ENCODE measurements at places on chromosomes 1 and 21. TPM values are rescaled to one million over a fixed set of nuclear protein-coding genes. Genes with fewer than 3 reads are reported as not detected.

- H3K27ac ChIP-seq, result no peak overlapping the region
- no peak for DNase-seq
- no peaks in the 10 kb centered on the region for H3K4me1 ChIP-seq
- no peak overlapping the region for H3K4me3 ChIP-seq
- no peaks in the 10 kb centered on the region for H3K27me3 ChIP-seq
Observed at GRCh38 chr1:73736125-73736524, 461.9 kb downstream of the LRRIQ3 start.

DNA sequence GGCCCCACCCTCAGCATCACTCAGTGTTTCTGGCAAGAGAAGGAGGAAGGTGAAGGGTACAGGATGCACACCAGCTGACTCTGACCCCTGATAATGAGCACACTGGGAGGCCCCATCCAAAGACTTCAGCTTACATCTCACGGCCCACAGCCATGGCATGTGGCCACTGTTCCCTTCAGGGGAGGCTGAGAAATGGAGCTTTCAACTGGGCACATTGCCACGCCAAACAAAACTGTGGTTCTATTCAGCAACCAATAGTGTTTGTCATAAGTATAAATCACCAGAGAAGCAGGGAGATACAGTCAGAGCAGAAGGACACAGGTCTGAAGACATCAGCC is 12.7 kb upstream of the TRAF3IP3 start:
- peak; percentile 31 for DNase-seq
- no peak overlapping the region for H3K4me3 ChIP-seq
- no peaks in the 10 kb centered on the region for H3K27me3 ChIP-seq
- no peaks in the 10 kb centered on the region for H3K36me3 ChIP-seq

DNA sequence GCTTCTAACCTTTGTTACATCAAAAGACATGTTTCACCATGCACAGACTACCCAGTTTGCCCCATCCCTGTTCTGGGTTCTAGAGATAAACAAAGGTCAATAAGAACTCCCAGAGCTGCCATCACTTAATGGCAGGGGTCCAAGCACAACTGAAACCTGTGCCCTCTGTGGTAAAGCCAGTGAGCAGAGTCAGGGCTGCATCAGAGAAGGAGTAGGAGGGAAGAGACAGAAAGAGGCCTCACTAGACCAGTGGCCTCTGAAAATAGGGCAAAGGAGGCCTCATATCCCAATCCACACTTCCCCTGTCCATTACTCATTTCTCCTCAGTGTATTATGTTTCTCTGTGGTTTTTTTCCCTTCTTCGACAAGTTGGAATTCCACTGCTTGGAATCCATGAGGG is 10.2 kb downstream of the ATP1A2 start:
- no peak overlapping the region for H3K4me3 ChIP-seq
- H3K27me3 ChIP-seq, result no peaks in the 10 kb centered on the region
- no peak overlapping the region for H3K27ac ChIP-seq

- peaks cover 3% of the 10 kb centered on the region for H3K27me3 ChIP-seq
- DNase-seq, result no peak
- no peak overlapping the region for H3K27ac ChIP-seq
- H3K4me3 ChIP-seq, result no peak overlapping the region
- H3K4me1 ChIP-seq, result no peaks in the 10 kb centered on the region
- H3K36me3 ChIP-seq, result no peaks in the 10 kb centered on the region
Observed at GRCh38 chr1:214934045-214934444, 148.5 kb upstream of the KCNK2 start.

GRCh38 chr1:234529950-234530237 is 50.9 kb upstream of the TARBP1 start:
- H3K27me3 ChIP-seq, result no peaks in the 10 kb centered on the region
- H3K4me1 ChIP-seq, result peaks cover 5% of the 10 kb centered on the region
- H3K27ac ChIP-seq, result no peak overlapping the region
- no peak overlapping the region for H3K4me3 ChIP-seq
- DNase-seq, result no peak

- DNase-seq, result no peak
- no peak overlapping the region for H3K4me3 ChIP-seq
- no peak overlapping the region for H3K27ac ChIP-seq
- no peaks in the 10 kb centered on the region for H3K4me1 ChIP-seq
Observed at GRCh38 chr1:189597083-189597482, 880.6 kb downstream of the BRINP3 start.

The ANGPTL3 gene
- not detected for total RNA-seq

The FGR gene
- total RNA-seq, result 0.14 TPM

The ASCL5 gene
- not detected for total RNA-seq

The GBP1 gene
- 48.2 TPM for total RNA-seq

All from activated naive CD4-positive, alpha-beta T cell treated with anti-CD3 and anti-CD28 coated beads for 36 hours (primary cell).